ENCODE measurements at places on chromosomes 7 and 10. TPM values are rescaled to one million over a fixed set of nuclear protein-coding genes. Genes with fewer than 3 reads are reported as not detected.

DNA sequence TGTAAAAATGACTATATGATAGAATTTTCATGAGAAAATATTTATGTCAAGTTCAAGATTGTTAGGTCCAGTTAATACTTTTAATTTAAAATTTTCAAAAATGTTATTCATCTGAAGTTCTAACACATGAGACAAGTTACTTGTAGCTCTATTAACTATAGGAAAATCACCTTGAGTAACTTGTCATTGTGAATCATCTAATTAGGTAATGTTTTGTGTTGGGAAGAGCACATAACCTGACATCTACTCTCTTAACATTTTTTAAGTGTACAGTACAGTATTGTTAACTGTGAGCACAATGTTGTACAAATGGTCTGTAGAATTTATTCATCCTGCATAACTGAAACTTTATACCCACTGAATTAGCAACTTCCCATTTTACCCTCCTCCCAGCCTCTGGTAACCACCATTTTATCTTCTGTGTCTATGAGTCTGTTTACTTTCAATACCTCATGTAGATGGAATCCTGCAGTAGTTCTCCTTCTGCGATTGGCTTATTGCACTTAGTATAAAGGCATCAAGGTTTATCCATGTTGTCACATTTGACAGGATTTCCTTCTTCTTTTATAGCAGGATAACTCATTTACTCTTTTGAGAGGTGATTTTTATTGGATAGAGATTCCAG lies 54.6 kb downstream of the ARL4A start:
- no peak overlapping the region for H3K27ac ChIP-seq
- H3K27me3 ChIP-seq, result no peaks in the 10 kb centered on the region
- no peaks in the 10 kb centered on the region for H3K4me1 ChIP-seq
- no peak for DNase-seq
- no peaks in the 10 kb centered on the region for H3K36me3 ChIP-seq

GRCh38 chr10:125409756-125410155 lies 249.4 kb upstream of the CTBP2 start:
- no peaks in the 10 kb centered on the region for H3K36me3 ChIP-seq
- H3K27me3 ChIP-seq, result peaks cover 10% of the 10 kb centered on the region
- H3K4me1 ChIP-seq, result no peaks in the 10 kb centered on the region
- H3K27ac ChIP-seq, result no peak overlapping the region

DNA sequence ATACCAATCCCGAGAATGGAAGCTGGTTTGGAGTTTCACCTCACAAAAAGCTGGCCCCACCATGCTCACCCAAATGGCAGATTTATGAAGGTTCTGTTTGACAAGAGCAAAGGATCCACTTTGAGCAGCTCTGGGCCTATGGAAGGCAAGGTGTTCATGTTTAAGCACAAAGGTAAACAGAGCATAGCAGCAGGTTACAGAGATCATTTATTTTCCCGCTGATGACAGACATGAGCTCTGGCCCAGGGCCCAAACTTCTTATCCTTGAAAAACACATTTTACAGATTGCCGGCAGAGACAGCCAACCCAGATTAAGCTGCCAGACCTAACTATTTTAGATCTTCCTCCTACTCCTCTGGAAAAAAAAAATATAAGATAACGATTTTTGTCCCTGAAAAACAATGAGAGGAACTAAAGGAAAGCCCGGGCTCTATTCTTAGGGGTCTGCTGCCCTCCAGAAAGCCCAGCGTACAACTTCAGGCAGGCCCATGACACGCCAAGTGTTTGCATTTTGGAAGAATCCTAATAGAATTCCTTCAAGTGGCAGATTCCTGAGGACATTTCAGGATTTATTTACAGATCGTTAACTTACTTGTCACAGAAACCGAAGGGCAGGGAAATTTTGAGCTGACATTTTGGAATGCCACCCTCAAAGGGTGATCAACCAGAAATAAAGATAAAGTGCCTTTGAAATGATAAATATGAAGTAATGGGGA lies 40.0 kb downstream of the SYPL1 start:
- peak overlapping the region; percentile 84 for H3K4me3 ChIP-seq
- H3K4me1 ChIP-seq, result peaks cover 34% of the 10 kb centered on the region
- no peaks in the 10 kb centered on the region for H3K36me3 ChIP-seq
- H3K27me3 ChIP-seq, result no peaks in the 10 kb centered on the region

DNA sequence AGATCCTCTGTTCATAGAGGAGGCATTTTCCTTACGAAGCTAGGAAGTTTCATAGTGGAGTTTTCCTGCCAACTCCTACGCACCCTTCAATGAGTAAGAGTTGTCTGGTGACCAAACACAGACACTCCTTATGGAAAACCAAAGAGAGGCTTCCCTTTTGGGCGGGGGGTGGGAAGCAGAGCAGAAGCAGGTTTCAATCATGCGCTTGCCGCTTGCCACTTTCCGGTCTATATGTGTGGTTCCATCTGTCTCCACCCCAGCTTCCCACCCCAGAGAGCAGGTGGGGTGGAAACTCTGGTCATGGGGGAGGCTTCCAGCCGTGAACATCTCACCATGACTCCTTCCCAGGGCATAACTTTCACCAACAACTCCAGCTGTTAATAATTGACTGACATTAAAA lies 68.8 kb upstream of the GRB10 start:
- H3K4me3 ChIP-seq, result no peak overlapping the region
- H3K36me3 ChIP-seq, result no peaks in the 10 kb centered on the region
- no peak for DNase-seq
- no peaks in the 10 kb centered on the region for H3K27me3 ChIP-seq
- no peak overlapping the region for H3K27ac ChIP-seq

GRCh38 chr10:22560096-22560912 lies 154.1 kb downstream of the PIP4K2A start:
- H3K27me3 ChIP-seq, result no peaks in the 10 kb centered on the region
- peak overlapping the region; percentile 60 for H3K27ac ChIP-seq
- peaks cover 25% of the 10 kb centered on the region for H3K4me1 ChIP-seq
- H3K4me3 ChIP-seq, result no peak overlapping the region
- no peak for DNase-seq
- H3K36me3 ChIP-seq, result peaks cover 82% of the 10 kb centered on the region

DNA sequence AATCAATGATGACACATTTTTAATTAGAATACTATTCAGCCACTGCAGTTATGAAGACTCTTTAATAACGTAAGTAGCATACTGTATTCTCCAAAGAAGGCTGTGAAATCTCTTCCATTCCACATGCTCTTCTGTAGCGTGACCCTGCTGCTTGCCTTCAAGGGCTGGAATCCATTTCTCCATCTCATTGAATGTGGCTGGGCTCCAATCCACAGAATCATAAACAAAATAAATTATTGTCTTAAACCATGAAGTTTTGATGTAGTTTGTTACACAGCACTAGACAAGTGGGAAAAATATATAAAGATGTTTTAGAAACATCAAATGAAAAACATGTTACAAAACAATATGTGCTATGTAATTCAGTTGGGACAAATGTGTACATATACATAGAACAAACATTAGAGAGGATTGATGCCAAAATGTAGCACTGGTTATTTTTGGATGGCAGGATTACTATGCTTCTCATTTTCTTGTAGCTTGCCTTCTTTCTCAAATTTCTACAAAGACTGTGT lies 410.8 kb upstream of the PODXL start:
- H3K4me3 ChIP-seq, result no peak overlapping the region
- H3K27ac ChIP-seq, result no peak overlapping the region
- H3K4me1 ChIP-seq, result no peaks in the 10 kb centered on the region
- DNase-seq, result no peak
- no peaks in the 10 kb centered on the region for H3K36me3 ChIP-seq

- DNase-seq, result no peak
- no peaks in the 10 kb centered on the region for H3K27me3 ChIP-seq
- H3K36me3 ChIP-seq, result no peaks in the 10 kb centered on the region
- no peak overlapping the region for H3K4me3 ChIP-seq
- H3K27ac ChIP-seq, result no peak overlapping the region
Observed at GRCh38 chr7:116948934-116949333, 4.4 kb upstream of the ST7 start.

DNA sequence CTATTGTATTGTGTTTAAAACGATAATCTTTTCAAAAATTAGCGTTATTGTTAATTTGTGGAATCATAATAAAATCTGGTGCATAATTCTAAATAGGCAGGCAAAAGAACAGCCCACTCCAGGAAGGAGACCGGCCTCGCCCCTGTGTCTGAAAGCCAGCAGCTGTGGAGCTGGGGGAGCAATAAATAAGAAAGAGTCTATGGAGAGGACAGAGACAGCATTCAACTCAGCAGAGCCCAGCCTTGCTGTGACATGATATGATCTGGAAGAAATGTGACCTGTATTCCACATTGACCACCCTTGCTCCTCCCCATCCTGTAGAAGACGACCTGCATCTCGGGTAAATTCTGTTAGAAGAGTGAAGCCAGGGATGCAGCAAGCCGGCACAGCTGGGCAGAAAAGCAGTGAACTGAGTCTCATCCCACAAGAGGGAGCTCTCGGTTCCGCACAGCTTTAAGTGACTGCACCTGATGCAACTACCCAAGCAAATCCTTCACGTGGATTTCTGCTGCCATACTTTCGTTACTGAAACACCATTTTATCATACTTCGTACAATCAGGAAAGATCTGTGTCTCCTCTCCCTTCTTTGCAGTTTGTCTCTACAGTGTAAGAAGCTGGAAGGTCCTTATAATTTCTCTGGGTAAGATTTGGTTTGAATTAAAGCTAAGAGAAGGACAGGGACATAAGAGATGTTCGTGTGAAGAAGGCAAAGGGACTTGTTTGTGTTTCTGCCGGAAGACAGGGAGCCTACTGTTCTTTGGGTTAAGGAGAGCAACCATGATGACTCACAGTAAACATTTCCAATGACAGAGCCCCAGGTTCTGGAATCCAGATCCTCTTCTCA lies 427.1 kb downstream of the GPAM start:
- no peaks in the 10 kb centered on the region for H3K36me3 ChIP-seq
- H3K27ac ChIP-seq, result no peak overlapping the region
- no peak for DNase-seq
- peaks cover 8% of the 10 kb centered on the region for H3K27me3 ChIP-seq

DNA sequence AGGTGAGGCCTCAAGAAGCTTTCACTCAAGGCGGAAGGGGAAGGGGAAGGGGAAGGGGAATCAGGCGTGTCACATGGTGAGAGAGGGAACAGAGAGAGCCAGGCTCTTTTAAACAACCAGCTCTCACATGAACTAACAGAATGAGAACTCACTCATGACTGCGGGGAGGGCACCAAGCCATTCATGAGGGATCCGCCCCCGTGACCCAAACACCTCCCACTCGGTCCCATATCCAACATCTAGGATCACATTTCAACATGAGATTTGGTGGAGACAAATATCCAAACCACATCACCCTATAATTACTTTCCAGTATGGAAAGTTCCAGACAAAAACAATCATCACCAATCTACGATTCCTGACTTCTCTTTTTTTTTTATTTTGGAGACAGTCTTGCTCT lies 22.9 kb downstream of the HIP1 start:
- H3K27me3 ChIP-seq, result peaks cover 4% of the 10 kb centered on the region
- no peak overlapping the region for H3K27ac ChIP-seq
- DNase-seq, result no peak
- H3K4me3 ChIP-seq, result no peak overlapping the region
- H3K36me3 ChIP-seq, result no peaks in the 10 kb centered on the region

DNA sequence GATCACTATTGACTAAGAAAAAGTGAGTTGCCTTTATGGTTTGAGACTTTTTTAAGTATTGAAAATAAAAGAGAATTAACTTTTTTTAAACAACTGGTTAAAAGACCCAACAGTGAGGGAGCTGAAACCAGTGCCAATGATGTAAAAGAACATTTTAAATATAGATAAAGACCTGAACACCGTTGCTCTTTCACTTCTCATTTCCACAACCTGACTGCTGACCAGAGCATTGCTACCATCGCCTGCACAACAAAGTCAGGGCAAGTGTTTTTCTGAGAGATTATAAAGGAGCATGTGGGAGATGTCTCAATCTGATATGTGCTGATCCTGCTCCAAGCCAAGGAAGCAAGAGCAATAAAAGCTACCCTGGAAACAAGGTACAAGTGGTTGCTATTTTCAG lies 34.7 kb downstream of the IMMP2L start:
- no peak overlapping the region for H3K4me3 ChIP-seq
- no peak overlapping the region for H3K27ac ChIP-seq
- peaks cover 20% of the 10 kb centered on the region for H3K36me3 ChIP-seq
- DNase-seq, result no peak
- peaks cover 2% of the 10 kb centered on the region for H3K27me3 ChIP-seq
- H3K4me1 ChIP-seq, result peaks cover 40% of the 10 kb centered on the region

DNA sequence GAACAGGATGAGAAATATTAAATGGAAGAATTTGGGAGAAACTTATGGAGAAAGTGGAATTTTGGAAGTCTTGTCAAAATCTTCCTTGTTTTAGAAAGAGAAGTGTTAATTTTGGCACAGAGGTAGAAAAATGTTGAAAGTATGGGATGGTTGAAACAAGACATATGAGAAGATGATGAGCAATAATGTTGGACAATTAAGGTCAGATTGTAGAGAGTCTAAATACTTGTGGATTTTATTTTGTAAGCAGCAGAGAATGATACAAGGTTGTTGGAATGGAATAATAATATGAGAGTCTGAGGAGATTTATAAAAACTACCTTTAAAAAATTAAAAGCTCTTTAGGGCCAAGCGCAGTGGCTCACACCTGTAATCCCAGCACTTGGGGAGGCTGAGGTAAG lies 34.6 kb downstream of the PHTF2 start:
- no peak overlapping the region for H3K27ac ChIP-seq
- H3K36me3 ChIP-seq, result peaks cover 3% of the 10 kb centered on the region
- no peak for DNase-seq
- H3K4me1 ChIP-seq, result peaks cover 35% of the 10 kb centered on the region
- H3K27me3 ChIP-seq, result no peaks in the 10 kb centered on the region

DNA sequence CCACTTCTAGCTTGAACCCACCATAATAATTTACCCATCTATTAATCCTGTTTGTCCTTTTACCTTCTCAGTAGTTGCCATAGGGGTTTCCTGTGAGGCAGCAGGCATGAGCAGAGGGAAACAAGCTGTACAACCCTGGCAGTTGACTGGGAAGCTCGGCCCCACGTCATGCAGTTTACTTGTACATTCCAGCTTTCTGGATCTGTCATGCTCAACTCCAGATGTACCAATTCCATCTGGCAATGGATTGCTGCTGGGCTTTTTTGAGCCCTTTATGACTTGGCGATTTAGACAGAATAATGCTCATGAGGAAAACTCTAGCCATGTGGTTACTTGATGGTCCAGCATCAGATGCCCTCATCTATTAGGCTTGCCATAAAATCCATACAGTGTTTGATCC lies 112.5 kb downstream of the GNAI1 start:
- H3K27ac ChIP-seq, result no peak overlapping the region
- H3K4me1 ChIP-seq, result no peaks in the 10 kb centered on the region
- no peak overlapping the region for H3K4me3 ChIP-seq
- no peak for DNase-seq

The GTF2IRD2 gene
- 14.3 TPM for polyA plus RNA-seq

The OR2A12 gene
- polyA plus RNA-seq, result not detected

Measured in naive thymus-derived CD8-positive, alpha-beta T cell (primary cell).